GM04504 (cell line): ENCODE measurements at places on chromosomes 6 and 20.

- no peak for DNase-seq
Measured at GRCh38 chr6:14147891-14148290, 30.3 kb downstream of the CD83 start.

- no peak for DNase-seq
Measured at GRCh38 chr6:30571762-30572082, 480 bp downstream of the ABCF1 start.

- no peak for DNase-seq
Measured at GRCh38 chr6:44255105-44255808, 2.1 kb downstream of the SLC35B2 start.

DNA sequence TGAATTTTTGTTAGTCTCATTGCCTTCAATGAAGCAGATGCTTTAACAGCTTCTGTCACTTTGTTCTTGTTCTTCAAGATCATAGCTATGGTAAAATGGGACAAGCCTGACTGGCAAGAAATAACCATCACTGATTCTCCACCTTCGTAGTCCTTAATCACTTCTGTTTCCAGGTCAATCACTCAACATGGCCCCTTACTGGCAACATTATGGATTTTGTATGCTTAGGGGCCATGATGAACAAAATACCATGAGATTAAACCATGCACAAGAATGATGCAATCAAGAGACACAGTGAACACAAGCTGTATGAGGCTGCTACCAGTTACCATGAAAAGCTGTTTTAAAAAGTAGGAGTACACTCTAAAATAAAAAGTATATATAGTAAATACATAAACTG is 32.8 kb downstream of the ADNP start:
- DNase-seq = no peak

- no peak for DNase-seq
Measured at GRCh38 chr20:3739054-3739925, 6.8 kb downstream of the HSPA12B start.
